Activated T-helper 1 cell treated with Interleukin-2 at 50 U/mL for 16 hours (primary cell): ENCODE measurements at places on chromosomes 1 and 21.

- DNase-seq, result no peak
These were observed 131.6 kb downstream of the ETS2 start for GRCh38 chr21:38937286-38937790.

DNA sequence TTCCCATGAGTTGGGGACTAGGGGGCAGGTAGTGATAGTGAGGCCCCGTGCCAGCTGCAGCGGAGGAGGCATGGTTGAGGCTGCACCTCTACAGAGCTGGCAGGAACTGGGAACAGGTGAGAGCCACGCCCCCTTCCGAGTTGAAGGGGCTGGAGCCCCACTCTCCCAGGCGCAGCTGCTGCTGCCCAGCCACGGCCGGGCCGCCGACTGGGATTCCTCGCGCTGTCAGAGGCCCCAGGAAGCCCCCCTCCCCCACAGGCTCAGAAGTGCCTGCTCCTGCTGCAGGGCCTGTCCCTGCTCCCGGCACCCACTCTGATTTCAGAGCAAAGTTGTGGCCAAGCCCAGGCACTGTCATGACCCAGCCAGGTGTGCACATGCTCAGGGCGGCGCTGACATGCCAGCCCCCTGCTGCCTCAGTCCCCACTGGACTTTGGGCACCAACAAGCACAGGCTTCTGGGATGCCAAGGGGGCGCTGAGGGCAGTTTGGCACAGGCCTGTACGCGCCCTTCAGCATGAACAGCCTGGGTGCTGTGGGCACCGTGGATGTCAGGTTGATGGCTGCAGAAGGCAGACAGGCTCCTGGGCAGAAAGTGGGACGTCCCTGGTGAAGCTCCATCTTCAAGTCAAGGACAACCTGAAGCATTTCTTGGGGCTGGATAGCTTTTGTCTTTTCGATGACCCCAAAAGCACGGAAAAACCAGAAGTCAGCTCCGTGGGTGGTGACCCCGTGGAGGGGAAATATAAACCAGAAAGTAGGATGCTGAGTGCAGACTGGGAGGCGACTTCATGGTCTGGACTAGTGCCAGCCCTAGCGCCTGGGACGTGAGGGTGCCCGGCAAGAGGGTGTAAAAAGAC, 121.5 kb downstream of the SIM2 start:
- no peak for DNase-seq

DNA sequence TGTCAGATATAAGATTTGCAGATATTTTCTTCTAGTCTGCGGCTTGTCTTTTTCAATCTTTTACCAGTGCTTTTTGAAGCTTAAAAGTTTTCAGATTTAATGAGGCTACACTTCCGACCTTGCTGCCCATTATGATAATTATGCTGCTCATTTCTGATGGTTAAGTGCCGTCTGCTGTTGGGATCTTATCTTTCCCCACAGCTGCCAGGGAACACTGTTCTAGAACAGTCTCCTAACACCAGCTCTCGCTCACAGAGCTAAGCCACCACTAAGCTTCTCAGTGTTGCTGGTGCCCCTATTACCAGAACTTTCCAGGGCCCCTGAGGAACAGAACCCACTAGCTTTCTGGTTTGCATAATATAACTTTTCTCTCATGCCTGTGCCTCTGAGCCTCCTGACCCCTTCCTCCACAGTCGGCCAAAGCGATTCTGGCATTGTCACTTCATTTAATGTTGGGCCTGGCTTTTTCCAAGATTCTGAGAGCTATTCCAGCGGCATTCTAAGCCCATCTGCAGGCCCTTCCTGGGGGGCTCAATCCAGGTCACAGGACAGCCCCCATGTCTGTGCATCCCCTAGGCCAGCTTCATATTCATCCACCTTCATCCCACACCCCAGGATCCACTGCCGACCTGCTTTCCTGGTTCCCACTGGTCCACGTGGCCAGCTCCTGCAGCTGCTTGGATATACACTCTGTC, 237.0 kb downstream of the PTPRU start:
- no peak for DNase-seq

GRCh38 chr1:223230161-223230881, 87.3 kb upstream of the TLR5 start:
- no peak for DNase-seq

DNA sequence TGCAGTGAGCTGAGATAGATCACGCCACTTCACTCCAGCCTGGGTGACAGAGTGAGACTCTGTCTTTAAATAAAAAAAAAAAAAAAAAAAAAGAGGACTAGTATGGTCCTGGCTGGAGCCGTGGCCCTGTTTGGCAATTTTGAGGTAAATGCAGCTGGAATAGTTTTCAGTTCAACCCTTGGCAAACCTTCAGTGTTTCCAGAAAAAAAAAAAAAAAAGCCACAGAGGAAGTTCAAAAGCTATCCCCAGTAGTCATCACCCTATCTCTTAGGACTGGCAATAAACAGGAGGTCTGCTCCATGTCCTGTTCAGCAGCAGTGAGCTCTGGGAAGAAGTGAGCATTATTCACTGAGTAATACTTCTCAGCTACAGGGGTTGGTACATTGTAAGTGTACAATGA, 56.8 kb upstream of the ERRFI1 start:
- no peak for DNase-seq

- DNase-seq, result no peak
These were observed 14.1 kb downstream of the MTR start for GRCh38 chr1:236809148-236809547.

DNA sequence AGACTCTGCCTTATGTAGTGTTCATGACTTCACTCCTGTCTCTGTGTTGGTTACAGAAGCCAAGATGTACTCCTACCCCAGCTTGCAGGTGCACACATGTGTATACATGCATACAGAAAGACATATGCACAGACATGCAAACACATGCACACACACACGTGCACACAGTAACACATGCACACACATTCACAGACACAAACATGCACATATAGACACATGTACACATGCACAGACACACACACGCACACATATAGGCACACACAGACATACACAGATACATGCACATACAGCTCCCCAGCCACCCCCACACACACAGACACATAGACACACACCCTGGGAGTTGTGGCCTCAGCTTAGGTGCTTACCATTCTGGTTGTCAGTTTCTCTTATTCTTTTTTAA, 362.6 kb upstream of the C1orf174 start:
- DNase-seq, result no peak

DNA sequence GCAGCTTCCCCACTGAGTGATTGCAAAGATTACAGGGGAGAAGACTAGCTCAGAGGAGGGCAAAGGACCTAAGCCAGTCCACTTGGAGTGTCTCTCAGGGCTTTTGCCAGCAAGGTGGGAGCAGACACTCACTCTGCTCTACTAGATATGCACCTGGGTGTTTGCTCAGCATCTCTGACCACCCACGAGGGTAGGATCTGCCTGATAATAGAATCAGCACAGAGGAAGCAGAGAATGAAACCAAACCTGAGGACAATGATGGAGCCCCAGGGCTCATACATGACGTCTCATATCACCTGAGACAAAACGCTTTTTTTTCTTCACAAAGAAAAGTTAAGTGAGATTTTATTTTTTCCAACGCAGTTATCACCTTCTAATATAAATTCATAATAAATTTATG, 79.4 kb downstream of the RRAGC start:
- no peak for DNase-seq
